ENCODE measurements at places on chromosomes 16 and 17.

DNA sequence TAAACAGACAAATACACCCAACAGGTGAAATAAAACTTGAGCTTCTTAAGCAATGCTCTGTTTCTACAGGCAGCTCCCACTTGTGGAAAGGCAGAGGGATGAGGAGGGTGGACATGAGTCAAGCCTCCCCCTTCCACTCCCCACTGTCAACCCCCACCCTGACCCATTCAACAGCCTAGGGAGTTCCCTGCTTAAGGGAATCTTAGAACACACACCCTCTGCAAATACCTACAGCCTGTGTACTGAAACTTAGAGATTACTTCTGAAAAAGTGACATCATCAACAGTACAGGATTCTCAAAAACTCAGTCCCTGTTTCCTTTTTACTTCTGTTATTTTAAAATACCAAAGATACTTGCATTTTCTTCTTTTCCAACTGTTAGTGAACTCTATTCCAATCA lies 345.4 kb downstream of the SOX9 start:
- peak; percentile 80 for DNase-seq

GRCh38 chr17:71237903-71238538 lies 882.8 kb upstream of the SOX9 start:
- DNase-seq, result peak; percentile 37

- DNase-seq, result no peak
These were observed 188.8 kb downstream of the IRX3 start for GRCh38 chr16:54097774-54098173.

DNA sequence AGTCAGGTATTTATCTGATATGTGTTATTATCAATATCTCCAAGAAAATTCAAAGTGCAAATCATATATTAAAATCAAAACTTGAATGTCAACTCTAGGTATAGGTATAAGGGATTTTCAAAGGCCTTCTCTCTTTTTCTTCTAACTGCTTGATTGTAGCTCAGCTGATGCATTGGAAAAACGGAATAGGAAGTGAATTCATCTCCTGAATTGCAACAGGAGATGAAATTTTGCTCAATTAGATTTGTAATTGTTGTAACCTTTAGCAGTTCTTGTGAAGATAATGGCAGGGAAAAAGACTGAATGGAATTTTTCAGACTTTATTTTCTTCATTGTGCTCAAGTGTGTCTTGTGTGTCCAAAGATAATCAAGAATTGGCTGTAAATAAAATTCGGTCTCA lies 190.2 kb upstream of the KCNJ16 start:
- DNase-seq, result no peak

DNA sequence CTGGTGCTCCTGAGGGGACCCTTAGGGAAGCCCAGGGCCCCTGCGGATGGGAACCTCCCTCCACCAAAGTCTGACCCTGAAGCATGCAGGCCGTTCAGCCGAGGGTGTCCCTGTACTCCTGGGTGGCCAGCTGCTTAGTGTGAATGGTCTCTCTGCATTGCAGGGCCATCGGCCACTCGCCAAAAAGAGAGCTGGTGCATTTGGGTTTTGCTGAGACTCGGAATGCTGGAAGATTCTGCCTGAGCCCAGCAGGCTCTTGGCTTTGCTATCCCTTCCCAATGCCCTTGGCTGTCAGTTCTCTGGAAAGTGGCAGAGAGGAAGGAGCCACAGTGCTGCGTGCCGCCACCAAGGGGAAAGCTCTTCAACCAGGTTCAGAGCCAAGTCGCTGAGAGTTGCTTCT lies 2.8 kb downstream of the MEOX1 start:
- DNase-seq, result no peak

- no peak for DNase-seq
These were observed 4.7 kb upstream of the NRN1L start for GRCh38 chr16:67879936-67880335.
